Calu3 (cell line): ENCODE measurements at places on chromosomes 7 and 10. TPM values are rescaled to one million over a fixed set of nuclear protein-coding genes. Genes with fewer than 3 reads are reported as not detected.

DNA sequence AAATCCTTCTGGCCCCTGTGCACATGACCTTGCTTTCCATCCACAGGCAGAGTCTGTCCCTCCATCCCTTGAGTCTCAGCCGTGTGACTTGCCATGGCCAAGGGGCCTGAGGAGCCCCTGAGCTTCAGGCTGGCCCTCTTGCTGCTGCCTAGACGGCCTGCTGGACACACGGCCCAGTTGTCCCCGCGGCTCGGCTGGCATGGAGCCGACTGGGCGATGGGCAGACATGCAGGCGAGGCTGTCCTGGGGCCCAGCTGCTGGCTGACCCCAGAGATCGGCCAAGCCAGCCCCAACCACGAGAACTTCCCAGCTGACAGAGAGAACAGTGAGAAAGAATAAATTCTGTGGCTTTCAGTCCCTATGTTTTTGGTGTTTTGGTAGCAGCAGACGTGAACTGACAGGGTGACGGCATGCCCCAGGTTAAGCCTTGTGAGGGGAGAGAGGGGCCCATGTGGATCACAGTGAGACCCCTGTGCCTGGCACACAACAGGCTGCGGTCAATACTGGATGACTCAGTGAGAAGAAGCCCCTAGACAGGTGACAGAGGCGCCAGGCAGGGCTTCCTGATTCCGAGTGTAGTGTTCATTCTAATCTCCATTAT, 11.7 kb downstream of the PRKAG2 start:
- no peaks in the 10 kb centered on the region for H3K4me1 ChIP-seq
- no peak for DNase-seq
- no peaks in the 10 kb centered on the region for H3K36me3 ChIP-seq

DNA sequence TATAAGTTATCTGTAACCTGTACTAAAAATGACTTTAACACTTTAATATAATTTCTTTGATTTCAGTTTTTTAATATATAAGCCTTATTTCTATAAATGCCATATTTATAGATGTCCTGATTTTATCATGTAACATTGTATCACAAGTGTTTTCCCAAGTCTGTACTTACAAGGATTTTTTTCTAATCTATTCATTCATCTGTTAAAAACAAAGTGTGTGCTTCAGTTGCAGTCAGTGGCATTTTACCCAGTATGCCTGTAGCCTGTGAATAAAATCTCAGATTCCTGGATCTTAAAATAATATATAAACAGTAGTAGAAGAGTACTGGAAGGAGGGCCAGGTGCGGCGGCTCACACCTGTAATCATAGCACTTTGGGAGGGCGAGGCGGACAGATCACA, 17.4 kb downstream of the PRKRIP1 start:
- H3K27me3 ChIP-seq = no peaks in the 10 kb centered on the region
- no peak overlapping the region for H3K27ac ChIP-seq
- H3K4me1 ChIP-seq = no peaks in the 10 kb centered on the region

GRCh38 chr10:48257407-48257961, 17.0 kb downstream of the FRMPD2 start:
- peaks cover 32% of the 10 kb centered on the region for H3K27me3 ChIP-seq
- no peaks in the 10 kb centered on the region for H3K36me3 ChIP-seq
- H3K27ac ChIP-seq = no peak overlapping the region
- peaks cover 18% of the 10 kb centered on the region for H3K4me1 ChIP-seq

- H3K27ac ChIP-seq = no peak overlapping the region
- H3K27me3 ChIP-seq = no peaks in the 10 kb centered on the region
- H3K4me1 ChIP-seq = peaks cover 8% of the 10 kb centered on the region
- H3K36me3 ChIP-seq = peaks cover 5% of the 10 kb centered on the region
- no peak overlapping the region for H3K4me3 ChIP-seq
- DNase-seq = no peak
Measured at GRCh38 chr10:72615970-72616369, 9.9 kb downstream of the MICU1 start.

DNA sequence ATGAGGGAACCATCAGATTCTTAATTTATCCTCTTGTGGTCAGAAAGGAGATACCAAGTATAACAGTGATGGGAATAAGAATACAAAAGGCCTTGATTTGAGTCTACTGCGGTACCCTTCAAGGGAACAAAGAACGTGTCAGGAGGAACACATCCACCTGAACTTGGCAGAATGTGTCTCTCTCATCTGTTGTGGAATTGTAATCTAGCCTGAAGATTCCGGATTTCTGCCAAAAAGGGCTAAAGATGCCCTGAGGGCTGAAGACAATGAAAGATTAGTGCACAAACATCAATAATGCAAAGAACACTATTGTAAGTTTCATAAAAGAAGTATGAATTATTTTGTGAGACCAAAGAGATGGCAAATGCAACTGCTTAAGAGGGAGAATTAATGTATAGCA, 134.8 kb downstream of the RELN start:
- no peaks in the 10 kb centered on the region for H3K4me1 ChIP-seq
- H3K27me3 ChIP-seq = peaks cover 7% of the 10 kb centered on the region
- H3K27ac ChIP-seq = no peak overlapping the region
- no peak overlapping the region for H3K4me3 ChIP-seq
- no peaks in the 10 kb centered on the region for H3K36me3 ChIP-seq

DNA sequence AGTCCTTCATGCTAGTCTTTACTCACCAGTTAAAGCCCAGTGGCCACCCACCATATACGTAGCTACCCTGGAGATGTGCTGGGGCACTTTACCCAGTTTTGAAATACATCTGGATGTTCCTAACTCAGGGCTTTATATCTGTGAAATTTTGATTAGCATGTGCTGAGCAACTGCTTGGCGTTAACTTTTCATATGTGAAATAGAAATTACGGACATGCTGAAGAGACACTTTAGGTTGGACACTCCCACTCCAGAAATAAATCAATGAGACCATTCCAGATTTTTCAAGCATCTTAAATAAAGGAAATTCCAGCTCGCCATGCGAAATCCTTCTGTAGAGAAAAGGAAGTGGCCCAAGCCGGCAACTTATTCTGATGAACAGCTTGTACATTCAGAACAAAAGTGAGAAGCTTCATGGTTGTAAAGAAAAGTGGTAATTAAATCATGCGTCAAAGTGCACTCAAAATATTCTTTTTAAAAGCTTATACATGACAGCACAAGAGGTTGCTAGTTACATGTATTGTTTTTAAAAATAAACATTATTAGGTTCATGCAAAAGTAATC, 153.5 kb upstream of the ITGB1 start:
- H3K27ac ChIP-seq = no peak overlapping the region
- peaks cover 25% of the 10 kb centered on the region for H3K4me1 ChIP-seq
- no peak for DNase-seq
- H3K4me3 ChIP-seq = no peak overlapping the region
- H3K36me3 ChIP-seq = peaks cover 4% of the 10 kb centered on the region

DNA sequence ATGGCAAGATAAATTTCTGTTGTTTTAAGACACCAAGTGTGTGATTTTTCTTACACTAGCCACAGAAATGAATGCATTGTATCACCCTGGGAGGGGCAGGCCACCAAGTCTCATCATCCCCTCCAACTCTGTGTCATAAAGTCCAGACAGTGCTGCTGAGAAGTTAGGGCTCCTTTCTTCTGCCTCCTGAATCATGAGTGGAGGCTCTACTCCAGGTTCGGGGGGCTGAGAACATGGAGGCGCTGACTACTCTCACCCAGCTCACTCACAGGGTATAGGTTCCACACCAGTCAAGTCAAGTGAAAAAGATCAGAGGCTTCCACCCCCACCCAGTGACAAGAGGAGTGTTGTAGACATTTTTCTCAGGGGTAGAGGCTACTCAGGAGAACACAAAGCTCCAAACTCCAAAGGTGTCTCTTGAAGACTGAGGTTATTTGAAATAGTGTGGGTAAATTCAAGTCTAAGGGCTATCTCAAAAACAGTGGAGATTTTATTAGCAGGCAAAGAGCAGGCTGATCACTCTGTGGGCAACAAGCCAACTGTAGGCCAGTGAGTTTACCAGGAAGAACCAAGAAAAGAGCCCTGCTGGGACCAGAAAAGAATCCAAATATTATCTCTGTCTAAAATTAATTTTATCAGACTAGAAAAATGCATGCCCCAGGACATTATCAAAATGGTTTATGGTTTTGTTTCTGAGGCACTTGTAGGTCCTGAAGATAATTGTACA, 118.6 kb upstream of the RET start:
- no peaks in the 10 kb centered on the region for H3K36me3 ChIP-seq
- H3K27me3 ChIP-seq = peaks cover 16% of the 10 kb centered on the region
- H3K4me1 ChIP-seq = peaks cover 12% of the 10 kb centered on the region
- no peak overlapping the region for H3K27ac ChIP-seq
- no peak for DNase-seq
- H3K4me3 ChIP-seq = no peak overlapping the region

DNA sequence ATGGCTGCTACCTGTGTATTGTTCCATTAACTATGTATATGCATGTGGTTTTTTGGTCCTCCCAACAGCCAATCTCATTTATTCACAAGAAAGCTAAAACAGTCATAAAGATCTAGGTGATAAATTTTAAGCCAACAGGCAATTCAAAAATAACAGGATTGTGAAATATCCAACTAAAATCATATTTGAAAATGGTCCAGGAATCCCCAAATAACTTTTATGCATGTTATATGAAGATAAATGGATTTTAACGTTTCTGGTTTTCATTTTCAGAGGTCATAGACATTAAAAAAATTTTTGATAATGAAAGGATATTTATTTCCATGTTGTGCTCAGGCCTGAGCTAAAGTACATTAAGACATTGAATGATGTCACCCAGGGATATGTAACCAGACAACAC, 96.8 kb upstream of the JAZF1 start:
- H3K27ac ChIP-seq = no peak overlapping the region
- peaks cover 7% of the 10 kb centered on the region for H3K4me1 ChIP-seq
- H3K27me3 ChIP-seq = no peaks in the 10 kb centered on the region
- H3K4me3 ChIP-seq = no peak overlapping the region

GRCh38 chr7:114302858-114303257, 111.8 kb upstream of the FOXP2 start:
- no peaks in the 10 kb centered on the region for H3K36me3 ChIP-seq
- no peaks in the 10 kb centered on the region for H3K27me3 ChIP-seq

DNA sequence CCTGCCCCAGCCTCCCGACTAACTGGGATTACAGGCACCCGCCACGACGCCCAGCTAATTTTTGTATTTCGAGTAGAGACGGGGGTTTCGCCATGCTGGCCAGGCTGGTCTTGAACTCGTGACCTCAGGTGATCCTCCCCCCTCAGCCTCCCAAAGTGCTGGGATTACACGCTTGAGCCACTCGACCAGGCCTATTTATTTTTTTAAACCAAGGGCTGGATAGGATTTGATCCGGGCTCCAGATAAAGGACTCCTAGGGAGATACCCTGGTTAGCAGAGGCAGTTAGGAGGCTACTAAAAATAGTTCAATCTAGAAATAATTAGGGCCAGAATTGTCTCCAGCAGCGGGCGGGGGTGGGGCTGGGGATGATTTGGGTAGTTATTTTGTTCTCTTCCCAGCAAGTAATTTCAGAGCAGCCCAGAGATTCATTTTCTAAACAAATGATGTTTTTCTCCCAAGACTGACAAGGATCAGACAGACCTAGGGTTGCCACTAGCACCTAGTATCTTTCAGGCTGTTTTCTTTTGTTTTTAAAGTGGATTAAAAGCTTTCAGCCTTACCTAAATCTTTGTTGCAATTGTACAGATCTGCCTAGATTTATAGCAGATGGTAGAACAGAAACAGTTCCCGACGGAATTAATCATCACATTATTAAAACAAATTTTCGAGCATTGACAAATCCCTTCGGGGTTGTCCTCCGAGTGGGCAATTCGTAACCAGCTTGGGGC, 859 bp upstream of the SMC3 start:
- no peaks in the 10 kb centered on the region for H3K27me3 ChIP-seq
- H3K36me3 ChIP-seq = peaks cover 25% of the 10 kb centered on the region
- H3K27ac ChIP-seq = peak overlapping the region; percentile 97
- peaks cover 15% of the 10 kb centered on the region for H3K4me1 ChIP-seq
- H3K4me3 ChIP-seq = peak overlapping the region; percentile 88
- DNase-seq = no peak

DNA sequence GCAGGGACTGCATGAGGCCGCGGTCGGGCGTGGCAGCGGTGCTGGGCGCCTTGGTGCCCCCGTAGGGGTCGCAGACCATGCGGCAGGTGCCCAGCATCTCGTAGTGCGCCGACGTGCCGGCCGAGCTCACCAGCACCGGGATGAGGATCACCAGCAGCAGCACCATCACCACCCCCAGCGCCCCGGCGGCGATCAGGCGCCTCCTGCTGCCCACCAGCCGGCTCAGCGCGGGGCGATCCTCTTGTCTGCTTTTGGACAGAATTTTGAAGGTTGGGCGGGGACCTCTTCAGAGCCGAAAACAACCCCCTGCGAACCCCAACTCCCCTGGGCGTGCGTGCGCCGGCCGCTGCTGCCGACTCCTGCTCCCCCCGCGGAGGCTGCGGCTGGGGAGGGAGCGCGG, 779 bp downstream of the C1QL3 start:
- peaks cover 6% of the 10 kb centered on the region for H3K36me3 ChIP-seq
- H3K27ac ChIP-seq = no peak overlapping the region
- peak; percentile 26 for DNase-seq
- H3K27me3 ChIP-seq = no peaks in the 10 kb centered on the region

DNA sequence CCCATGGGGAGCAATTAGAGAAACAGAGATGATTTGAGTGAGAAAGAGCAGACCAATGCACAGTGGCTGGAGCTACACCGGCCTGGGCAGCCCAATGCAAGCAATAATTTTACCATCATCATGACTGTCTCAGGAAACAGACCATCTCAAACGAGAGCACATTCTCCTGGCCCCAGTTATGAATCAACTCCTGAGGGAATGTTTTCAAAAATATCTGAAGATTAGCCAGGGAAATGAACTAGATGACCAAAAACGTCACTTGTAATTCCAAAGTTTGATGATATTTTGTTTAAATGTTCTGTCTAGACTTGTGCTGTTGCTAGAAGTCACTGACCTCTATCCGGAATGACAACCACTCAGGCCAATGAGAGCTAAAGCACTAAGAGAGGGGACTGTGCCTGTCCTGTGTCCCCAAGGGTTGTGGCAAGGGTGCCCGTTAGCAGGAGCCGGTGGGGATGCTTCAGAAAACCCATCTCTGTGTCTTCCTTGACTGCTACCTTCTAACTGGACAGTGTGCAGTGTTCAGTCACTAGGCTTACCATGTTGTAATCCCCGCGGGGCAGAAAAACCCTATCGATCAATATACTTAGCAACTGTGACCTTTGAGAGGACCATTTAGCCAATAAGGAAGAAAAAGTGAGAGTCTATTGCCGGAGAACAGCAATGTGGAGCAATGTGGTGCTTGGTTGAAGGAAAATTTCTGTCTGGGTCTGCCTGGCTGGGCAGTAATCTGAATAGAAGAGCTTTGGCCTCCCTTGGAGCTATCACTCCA, 202.4 kb downstream of the ADAM12 start:
- H3K27ac ChIP-seq = no peak overlapping the region
- DNase-seq = no peak
- peaks cover 61% of the 10 kb centered on the region for H3K27me3 ChIP-seq
- no peaks in the 10 kb centered on the region for H3K36me3 ChIP-seq

The NYAP1 gene
- total RNA-seq = 0.38 and 0.39 TPM in 2 replicates

The CALML3 gene
- not detected in 2 replicates for total RNA-seq

The UCMA gene
- not detected in 2 replicates for total RNA-seq

The KIAA1217 gene
- total RNA-seq = 46.2 and 49.2 TPM in 2 replicates

The HECTD2 gene
- total RNA-seq = 2.7 and 3.1 TPM in 2 replicates

The WASL gene
- 33.2 and 37.5 TPM in 2 replicates for total RNA-seq

The GATAD1 gene
- 22.5 and 26.0 TPM in 2 replicates for total RNA-seq

The RADIL gene
- 0.83 and 1.8 TPM in 2 replicates for total RNA-seq

The ICA1 gene
- total RNA-seq = 60.4 and 66.4 TPM in 2 replicates
